ENCODE measurements at places on chromosomes 7 and 10.
A peak's percentile ranks its signal among the peaks of the same experiment; 100 is the strongest.

- peak; percentile 25 for DNase-seq
Measured at GRCh38 chr7:148697256-148698006, 1.3 kb upstream of the CUL1 start.

GRCh38 chr7:113915956-113916355 is 2.9 kb downstream of the PPP1R3A start:
- no peak for DNase-seq

DNA sequence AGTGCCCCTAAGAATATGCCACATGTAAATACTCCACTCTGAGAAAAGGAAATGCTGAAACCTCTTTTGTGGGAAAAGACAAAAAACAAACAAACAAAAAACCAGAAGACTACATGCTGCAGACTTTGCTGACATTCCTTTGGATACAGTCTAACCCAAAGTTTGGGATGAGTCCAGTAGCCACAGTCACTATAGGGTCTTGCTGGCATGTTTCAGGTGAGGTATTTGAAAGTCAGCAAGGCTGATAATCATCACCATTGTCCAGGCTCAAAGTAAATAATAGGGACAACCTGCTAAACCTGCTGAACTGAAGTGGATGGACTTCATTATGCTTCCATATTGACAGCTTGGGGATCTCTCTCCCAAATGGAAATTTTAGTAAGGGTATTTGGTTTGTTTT is 1087.0 kb upstream of the LRRTM3 start:
- DNase-seq = no peak

GRCh38 chr7:18352339-18353255 is 143.0 kb upstream of the HDAC9 start:
- DNase-seq = no peak

DNA sequence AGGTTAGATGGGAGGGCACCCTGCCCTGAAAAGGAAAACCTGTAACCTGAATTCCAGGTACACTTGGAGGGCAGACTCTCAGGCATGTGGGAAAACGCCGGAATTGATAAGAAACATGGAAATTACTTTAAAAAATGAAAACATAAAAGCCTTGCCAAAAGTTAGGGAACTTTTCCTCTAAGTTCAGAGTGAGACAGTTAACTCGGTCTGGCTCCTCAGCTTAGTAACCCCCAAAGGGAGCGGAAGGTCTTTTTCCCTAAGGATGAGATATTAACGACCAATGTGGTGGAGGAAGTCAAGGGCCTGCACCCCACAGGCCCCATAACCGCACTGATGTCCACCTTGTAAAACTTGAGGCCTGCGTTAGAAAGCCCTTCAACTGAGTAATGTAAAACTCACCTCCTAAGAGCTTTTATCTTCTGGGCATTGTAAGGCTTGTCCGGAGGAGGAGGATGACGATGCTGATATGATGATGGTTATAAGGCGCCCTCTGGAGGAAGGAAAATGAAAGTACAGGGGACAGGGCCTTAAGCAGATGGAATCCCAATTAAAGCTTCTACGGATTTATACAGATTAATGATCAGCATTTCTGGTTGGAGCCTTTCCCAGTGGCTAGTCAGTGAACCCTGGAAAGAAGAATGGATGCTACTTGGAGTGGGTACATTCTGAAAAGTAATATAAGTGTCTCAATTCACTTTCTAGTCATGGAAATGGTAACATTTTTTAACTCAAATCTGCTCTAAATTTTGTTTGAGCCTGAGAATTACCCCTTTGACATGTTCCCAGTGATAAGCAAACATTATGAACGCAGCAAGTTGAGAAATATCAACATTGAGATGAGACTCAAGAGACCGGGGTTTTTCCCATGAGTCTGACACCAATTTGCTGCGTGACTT is 694 bp downstream of the COL1A2 start:
- no peak for DNase-seq

GRCh38 chr7:3336042-3336665 is 35.1 kb downstream of the SDK1 start:
- DNase-seq = no peak

DNA sequence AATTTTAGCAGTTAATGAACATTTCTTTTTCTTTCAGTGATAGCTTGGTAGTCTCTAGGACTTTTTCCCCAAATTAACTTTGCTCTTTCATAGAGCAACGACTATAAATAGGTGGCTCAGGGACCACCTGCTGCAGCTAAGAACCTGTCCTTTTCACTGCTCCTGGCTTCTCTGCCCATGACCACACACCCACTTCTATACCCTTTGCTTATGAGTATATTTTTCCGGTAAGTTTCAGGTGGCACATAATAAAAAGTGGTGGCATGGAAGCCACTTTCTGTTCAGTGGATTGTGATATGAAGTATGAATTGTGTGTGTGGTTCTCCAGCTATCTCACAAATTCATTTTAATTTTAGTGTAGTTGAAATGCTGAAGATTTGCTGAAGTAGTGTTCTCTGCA is 1.2 kb downstream of the ING3 start:
- DNase-seq = no peak

- no peak for DNase-seq
Measured at GRCh38 chr7:102389810-102390209, 6.4 kb upstream of the PRKRIP1 start.

DNA sequence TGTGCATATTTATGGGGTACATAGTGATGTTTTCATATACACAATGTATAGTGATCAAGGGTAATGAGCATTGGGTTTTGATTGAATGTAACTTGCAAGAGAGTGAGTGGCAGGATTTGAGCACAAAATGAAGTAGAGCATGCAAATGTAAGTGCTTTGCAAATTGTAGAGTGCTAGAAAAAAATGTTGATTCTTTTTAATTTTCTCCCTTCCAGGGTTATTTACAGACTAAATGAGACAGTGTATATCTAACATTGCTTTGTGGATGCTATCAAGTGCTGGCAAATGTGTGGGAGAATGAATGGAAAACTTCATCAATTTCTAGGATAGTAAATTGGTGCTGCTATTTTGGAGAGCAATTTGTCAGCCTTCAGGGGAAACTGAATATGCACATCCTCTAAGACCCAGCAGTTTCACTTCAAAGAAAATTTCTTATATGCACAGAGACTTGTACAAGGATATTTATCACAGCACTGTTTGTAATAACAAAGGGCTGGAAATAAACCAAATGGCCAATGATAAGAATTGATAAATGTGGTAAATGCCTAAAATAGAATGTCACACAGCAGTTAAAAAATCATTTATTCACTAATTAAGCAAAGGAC is 120.6 kb upstream of the PLPP4 start:
- no peak for DNase-seq

DNA sequence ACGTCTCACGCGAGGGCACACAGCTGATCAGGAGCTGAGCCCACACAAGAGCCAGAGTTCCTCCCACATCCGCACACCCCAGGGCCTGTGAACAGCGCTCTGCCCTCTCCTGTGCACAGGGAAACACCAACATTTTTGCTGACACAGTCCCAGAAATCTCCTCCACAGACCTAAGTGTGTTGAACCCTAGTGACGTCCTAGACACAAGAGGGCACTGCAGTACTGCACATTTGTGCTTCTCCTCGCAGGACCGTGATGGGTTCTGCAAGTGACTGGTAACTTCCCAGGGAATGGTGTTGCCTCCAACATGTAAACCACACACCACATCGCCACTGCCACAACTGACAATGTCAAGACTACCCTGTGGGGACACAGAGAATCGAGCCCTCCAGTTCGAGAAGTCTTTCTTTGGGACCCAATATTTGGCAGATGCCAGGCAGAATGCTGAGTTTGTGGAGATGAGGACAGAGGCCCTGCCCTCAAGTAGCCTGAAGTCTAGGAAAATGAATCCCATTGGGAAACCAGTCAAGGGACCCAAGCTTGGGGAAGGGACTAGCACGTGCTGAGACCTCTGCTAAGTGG is 170.3 kb downstream of the PAXIP1 start:
- DNase-seq = no peak

DNA sequence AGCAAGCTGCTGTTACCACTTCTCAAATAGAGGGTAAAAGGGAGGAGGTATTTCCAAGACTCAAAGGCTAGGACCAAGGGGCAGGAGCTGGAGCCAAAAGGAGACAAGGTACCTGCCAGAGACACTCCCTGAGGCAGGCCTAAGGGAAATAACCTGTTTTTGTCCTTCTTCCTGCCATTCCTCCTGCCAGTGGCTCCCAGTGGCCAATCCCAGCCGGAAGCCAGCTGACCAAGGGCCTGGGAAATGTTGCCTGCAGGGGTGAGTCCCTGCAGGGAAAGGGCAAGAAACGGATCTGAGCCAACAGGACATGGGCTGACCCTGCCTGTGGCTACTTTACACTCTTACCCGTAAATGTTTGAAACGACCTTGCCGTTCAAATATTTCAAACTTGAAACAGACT is 3.5 kb downstream of the CYTH3 start:
- no peak for DNase-seq

DNA sequence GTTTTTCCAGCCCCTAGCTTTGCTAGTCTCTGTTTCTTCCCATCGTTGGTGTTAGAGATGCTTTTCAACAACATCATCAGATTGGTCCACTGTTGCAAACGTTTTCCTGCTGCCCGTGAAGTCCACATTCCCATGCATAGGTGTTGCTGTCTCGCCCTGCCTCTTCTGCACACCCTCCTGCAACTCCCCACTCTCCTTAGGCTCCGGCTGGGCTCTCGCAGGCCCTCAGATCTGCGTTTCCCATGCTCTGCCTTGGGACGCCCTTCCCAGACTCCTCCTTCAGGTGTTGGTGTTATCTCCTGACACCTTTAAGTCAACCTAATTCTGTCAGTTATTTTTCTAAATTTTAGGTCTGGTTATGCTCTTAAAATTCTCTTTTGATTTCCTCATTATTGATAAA is 55.0 kb downstream of the ZMYND11 start:
- DNase-seq = no peak

GRCh38 chr7:111071556-111071955 is 19.4 kb upstream of the LRRN3 start:
- DNase-seq = no peak

- DNase-seq = no peak
Measured at GRCh38 chr7:130950741-130951140, 216.7 kb upstream of the KLF14 start.

DNA sequence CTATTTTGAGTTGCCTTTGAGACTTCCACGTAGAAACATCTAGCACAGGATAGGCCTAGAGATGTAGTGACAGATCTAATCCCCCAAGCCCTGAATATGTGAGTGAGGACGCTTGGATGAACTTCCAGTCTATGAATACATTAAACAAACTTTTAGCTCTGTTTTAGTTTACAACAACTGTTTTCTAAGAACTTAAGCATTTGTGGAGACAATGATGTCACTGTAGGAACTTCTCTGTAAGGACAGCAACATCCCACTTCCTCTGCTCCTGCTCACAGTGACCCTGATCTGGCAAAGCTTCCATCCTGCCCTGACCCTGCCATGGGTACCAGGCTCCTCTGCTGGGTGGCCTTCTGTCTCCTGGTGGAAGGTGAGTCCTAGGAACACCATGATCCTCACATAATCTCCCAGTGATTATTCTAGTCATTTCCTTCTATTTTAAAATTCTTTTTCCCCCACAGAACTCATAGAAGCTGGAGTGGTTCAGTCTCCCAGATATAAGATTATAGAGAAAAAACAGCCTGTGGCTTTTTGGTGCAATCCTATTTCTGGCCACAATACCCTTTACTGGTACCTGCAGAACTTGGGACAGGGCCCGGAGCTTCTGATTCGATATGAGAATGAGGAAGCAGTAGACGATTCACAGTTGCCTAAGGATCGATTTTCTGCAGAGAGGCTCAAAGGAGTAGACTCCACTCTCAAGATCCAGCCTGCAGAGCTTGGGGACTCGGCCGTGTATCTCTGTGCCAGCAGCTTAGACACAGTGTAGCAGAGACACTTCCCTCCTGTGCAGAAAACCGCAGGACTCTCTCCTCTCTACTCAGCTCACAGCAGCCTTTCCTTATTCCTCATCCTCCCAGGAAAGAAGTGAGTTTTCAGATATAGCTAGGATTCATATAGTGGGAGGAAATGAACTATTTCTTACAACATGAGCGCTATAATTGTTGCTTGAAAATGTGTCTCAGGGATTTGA is 194.4 kb upstream of the PRSS1 start:
- DNase-seq = no peak

GRCh38 chr10:33453081-33454025 is 118.9 kb upstream of the NRP1 start:
- DNase-seq = no peak

- no peak for DNase-seq
Measured at GRCh38 chr7:31720366-31720765, 33.4 kb downstream of the PPP1R17 start.

DNA sequence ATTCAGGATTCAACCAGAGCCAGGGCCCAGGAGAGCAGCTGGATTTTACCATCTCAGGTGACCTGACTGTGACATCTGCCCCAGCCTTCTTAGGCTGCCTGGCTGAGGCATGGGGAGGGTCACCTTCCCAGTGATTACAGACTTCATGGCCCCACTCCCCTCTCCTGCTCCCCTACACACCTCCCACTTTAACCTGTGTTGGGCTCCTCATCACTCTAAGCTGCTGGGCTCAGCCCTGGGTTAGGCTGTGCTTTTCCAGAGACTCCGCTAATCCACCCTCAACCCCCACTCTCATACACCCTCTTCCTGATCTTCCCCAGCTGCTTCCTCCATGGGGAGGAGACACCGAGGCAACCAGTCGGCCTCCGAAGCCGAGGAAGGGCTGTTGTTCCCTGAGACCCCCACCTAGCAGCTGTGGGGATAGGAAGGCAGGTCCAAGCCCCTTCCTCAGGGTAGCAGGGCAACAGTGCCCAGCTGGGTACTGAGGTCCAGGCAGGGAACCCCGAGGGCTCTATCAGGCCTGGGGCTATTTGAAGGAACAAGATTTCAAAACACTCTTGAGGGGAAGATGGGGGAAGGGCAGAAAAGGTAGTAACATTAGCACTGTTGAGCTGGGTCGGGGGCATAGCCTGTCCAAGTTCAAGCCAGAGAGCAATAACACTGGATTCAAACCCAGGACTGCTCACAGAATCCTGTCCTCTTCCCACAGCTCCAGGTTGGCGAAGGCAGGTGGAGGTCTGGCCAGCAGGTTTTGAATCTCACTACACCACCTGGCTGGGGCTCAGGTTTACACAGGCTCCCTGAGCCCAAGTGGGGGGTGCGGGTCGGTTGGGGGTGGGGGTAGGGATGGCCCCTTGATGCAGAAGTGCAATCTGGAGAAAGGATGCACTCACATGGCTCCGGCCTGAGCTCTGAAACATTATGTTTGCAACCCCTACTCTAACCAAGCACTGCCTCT is 1.8 kb downstream of the IMPDH1 start:
- no peak for DNase-seq

DNA sequence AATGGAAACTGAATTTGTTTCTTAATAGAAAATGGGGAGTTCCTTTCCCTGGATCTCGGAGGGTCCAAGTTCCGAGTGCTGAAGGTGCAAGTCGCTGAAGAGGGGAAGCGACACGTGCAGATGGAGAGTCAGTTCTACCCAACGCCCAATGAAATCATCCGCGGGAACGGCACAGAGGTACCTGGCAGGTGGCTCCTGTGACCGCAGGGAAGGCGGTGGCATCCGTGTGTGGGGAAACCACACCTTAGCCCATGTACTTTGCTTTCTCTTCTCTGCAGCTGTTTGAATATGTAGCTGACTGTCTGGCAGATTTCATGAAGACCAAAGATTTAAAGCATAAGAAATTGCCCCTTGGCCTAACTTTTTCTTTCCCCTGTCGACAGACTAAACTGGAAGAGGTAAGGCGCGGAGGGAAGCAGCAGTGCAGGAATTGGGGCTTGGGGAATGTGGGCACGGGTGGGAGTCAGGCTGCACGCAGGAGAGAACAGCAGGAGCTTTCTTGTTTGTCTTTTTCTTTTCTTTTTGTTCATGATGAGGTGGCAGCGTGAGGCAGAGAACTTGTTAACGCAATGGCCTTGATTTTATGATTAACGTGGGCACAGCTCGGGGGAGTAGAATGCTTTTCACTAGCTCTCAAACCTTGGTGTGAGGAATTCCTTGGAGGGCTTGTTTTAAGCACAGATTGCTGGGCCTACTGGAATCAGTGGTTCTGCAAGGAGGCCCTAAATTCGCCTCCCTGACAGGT is 12.8 kb downstream of the HKDC1 start:
- DNase-seq = peak; percentile 21

- DNase-seq = no peak
Measured at GRCh38 chr7:32639122-32639521, 143.8 kb downstream of the AVL9 start.
